ENCODE measurements at places on chromosomes 3 and 15.

DNA sequence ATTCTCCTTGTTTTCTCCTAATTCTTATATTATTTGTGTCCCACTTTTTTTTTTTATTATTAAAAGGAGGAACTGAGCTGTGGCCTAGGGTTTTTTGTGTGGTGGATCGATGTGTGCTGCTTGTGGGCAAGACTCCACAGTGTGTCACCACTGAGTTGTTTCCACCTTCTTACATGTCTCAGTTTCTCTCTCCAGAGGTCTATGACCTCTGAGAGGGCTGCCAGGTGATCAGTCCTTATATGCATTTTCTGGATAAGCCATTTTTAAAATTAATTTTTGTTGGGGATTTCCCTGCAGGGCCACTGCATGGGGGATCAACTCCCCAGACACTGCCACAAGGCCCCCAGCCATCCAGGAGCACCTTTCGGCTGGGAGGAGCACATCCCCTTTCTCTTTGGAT lies 27.8 kb downstream of the IQCF6 start:
- no peak for DNase-seq

DNA sequence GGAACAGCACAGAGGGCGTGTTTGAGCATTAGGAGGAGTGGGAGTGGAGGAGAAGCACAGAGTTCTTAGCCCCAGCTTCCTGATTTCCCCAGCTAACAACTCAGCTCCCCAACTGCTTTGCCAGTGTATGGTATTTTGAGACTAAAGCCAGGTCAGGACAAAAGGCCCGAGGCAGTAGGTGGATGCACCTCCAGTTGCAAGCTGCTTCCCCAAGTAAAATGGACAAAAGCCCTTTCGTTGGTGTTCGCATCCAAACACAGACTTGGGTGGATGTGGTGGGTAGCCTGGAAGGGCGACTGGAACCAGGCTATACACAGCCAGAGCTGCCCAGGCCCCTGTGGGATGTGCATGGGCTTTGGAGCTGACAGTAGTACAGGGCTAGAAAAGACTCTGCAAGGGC lies 12.3 kb upstream of the EHD4 start:
- no peak for DNase-seq

DNA sequence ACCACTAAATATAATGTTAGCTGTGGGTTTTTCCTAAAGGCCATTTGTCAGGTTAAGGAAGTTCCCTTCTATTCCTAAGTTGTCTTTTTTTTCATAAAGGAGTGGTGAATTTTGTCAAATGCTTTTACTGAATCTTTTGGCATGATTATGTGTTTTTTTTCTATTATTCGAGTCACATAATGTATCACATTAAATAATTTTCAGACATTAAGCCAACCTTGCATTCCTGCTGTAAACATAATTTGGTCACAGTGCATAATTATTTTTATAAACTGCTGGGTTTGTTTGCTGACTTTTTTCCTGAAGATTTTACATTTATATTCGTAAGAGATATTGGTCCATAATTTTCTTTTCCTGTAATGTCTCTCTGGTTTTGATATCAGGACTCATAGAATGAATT lies 101.8 kb upstream of the SPRED1 start:
- DNase-seq: no peak

- peak; percentile 7 for DNase-seq
Measured at GRCh38 chr3:175381685-175382084, 522.6 kb downstream of the NAALADL2 start.

GRCh38 chr3:122101646-122102045 lies 46.5 kb downstream of the CD86 start:
- peak; percentile 89 for DNase-seq

DNA sequence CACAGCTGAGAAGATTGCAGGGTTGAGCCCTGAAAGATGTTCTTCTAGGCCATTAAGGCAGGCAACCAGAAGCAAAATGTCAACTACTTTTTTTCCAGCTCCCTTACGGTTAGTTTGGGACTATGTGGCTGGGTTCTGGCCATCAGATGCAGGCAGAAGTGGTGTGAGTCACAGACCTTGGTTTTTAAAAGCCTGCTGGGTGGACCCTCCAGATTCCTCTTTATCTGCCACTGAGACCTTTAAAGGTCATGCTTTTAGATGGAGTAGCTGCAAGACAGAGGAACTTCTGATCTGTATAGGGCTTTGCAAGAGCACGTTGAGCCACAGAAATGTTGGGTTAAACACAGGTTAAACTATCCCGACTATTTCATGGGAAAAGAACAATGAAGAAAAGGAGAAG lies 102.9 kb downstream of the CHST2 start:
- DNase-seq: no peak

DNA sequence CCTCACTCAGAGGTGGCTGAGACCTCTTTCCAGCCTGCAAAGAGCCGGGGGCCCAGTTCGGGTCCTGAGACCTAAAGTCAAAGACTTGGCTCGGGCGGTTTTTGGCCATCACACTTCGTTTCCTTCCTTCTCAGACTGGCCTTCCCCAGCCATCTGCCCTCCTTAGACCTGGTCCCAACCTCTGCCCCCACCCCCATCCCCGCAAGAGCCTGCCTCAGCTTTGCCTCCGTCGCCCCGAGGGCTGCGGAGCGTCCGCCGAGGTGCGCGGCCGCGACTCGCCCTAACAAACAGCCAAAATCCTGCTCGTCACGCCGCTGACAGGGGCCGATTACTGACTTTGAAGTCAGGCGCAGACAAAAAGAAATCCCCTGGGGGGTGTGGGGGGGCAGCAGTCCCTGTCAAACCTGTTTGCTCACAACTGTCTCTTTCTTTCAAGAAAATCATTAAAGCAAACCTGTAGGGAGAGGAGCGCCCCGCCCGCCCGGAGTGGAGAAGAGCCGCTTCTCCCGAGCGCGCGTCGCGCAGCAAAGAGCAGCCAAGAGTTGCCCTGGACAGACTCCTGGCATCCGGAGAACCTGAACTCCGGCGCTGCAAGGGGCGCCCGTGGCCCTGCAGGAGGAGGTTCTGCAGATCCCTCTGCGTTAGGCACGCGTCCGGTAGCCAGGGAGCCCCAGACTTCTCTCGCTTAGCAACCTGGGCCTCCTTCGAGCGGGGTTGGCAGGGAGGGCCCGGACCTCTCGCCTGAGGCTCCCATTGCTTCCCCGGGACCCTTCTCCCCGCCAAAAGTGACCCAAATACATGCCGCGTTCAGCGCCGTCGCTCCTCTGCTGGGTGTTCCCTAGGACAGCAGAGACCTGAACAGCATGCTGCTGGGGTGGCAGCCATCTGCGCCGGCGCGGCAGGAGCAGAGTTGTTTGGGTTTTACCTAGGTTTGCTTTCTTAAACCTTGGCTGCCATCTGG lies 4.5 kb downstream of the SOX14 start:
- DNase-seq: no peak

- DNase-seq: no peak
Measured at GRCh38 chr15:62835351-62835750, 207.2 kb upstream of the TPM1 start.

DNA sequence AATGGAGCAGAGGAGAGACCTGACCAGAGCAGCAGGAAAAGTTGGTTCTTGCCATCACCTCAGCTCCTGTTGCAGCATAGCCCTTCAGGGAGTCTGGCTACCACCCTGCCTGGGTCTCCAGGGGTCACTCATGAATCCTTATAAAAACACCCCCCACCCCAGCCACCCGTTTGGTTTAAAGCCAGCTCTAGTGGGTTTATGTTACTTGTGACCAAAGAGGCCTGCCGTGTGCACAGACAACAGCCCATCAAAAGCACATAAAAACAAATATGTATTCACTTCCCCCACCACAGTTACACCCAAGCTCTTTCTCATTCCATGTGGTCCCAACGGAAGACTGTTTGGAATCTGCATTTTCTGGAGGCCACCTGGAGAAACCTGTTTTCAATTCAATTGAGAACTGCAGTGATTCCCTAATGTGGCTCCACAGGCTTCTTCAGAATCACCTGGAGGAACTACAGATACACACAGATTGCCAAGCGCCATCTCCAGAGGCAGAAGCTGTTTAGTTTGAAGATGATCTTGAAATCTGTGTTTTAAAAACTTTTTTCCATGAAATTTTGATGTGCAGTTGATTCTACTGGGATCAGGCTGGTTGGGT lies 13.8 kb downstream of the FOXL2 start:
- DNase-seq: no peak

DNA sequence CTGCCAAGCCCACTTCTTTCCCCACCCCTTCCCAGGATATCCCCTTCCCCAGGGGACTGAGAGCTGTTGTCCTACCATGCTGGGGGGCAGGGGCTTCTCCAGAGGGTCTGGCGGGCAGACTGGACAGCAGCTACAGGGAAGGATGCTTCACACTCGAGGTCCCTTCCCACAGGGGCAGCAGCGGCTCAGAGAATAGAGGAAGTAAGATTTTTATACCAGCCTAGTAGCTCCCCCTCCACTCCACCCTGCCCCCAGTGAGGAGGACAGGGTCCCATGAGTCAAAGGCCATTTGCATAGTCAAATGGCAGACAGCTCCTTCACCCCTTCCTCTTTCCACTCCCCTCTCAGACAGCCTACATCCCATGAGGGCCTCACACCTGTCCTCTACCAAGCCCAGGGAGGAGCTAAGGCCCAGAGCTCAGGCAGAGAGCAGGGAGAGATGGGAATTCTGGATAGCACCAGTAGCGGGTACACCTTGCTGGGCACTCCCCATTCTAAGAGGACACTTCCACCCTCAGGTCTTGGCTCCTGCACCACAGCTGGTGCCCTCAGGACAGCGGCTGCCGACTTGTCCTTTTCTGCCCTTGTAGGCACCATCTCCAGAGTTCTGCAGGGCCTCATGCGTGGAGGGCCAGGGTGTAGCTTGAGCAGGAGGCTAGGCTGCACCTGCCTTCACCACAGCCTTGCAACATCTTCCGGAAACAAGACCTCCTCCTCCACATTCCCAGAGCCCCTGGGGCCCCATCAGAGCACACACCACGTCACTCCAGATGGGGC lies at the start of gene TLR9:
Gene TLR9, minus strand, starts transcription at position 194 of the 777 bp plus-strand sequence. Its CDS starts 116 bp downstream, at position 78.
- DNase-seq: peak; percentile 77

DNA sequence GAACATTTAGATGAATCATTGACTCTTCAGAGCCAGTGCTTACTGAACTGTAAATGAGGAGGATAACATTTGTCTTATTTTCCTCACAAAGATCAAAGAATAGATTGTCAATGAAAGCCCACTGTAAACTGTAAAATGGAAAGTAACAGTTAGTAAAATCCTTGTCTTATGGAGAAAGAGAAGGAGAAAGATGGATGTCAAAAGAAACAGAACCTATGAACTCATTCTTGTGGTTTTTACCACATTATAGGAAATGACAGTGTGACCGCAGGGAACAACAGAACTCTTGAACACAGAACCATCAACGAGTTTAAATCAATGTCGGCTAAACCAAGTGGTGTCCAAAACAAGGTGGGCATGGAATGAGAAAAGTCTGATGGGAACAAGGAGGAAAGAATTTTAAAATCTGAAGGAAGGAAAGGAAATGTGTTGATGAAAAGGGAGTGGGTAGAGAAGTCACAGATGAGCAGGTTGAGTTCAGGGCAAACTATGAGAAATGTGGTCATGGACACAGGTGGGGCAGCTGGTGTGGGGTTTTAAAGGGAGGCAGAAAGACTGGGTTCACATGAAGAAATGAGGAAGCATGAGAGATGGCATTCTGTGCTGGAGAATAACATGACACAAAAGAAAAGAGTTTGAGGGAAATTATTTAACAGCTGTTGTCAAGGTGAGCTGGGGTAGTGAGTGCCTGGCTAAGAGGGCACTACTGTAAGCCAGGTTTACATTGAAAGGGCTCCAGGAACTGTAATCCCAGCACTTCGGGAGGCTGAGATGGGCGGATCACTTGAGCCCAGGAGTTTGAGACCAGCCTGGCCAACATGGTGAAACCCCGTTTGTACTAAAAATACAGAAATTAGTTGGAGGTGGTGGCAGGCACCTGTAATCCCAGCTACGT lies 42.4 kb upstream of the ETV5 start:
- DNase-seq: peak; percentile 55

DNA sequence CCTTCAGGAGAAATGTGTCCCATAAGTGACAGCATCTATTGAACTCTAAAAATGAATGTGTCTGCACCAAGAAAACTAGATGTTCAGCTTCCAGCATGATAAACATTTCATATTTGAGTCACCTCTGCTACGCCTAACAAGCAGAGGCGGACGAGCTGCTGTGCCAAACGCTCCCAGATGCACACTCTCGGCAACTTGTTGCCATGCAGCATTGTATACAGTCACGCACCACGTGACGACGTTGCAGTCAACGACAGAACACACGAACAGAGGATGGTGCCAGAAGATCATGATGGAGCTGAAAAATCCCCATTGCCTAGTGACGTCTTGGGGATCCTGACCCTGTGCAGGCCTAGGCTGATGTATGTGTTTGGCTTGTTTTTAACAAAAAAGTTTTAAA lies 137.5 kb downstream of the XXYLT1 start:
- DNase-seq: peak; percentile 52

DNA sequence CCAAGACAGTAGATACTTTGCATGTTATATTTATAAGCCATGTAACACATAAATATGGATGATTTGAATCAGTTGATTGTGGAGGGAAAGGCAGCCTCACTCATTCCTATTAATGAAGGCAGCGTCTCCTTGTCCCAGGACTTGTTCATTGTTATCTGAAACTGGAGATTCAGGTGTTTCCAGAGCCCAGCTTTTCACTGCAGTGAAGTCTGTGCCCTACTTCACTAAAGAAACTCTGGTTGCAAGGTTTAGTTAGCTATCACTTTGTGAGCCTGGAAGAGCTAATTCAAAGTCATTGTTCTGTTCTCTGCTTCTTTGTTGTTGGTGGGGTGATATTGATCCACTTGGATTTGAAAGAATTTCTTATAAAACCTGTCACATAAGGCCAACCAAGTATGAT lies 9.8 kb downstream of the NR2C2 start:
- no peak for DNase-seq

GRCh38 chr3:149990423-149990948 lies 19.8 kb upstream of the PFN2 start:
- DNase-seq: no peak
